Amniotic stem cell (primary cell): ENCODE measurements at places on chromosomes 2 and 18.

- DNase-seq = no peak
Measured at GRCh38 chr2:222538535-222538934, 114.2 kb downstream of the SGPP2 start.

DNA sequence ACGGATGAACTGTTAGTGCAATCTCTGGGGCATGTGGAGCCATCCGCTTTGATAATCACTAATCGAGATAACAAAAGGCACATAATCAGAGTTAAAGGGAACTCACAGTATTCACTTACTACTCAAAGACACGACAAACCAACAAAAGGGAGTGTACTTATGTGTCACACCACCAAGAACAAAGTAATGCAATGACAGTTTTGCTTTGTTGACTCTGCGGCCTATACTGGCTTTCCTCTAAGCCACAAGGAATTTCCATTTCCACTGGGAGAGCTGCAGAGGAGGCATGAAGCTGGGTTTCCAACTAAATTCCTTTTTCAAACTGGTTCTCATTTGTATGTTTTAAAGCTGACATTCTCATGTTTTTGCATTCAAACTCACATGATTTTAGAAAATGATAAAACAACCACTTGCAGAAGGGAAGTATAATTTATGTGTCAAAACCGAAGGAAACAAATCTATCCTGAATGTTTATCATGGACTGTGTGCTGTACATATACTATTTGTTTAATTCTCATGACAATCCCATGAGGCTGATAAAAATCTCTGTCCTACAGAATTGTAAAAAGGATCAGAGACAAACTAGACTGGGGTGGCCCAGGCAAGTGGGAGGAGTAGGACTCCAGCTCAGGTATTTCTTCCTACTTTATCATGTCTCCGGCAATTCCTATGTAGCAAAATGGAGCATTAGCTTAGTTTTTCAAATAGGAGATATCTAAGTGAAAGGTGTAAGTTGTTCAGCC, 149.6 kb upstream of the SMAD7 start:
- DNase-seq = no peak

GRCh38 chr2:120850551-120850950, 114.9 kb downstream of the GLI2 start:
- no peak for DNase-seq

GRCh38 chr2:42127425-42128424, 41.4 kb upstream of the EML4 start:
- no peak for DNase-seq

DNA sequence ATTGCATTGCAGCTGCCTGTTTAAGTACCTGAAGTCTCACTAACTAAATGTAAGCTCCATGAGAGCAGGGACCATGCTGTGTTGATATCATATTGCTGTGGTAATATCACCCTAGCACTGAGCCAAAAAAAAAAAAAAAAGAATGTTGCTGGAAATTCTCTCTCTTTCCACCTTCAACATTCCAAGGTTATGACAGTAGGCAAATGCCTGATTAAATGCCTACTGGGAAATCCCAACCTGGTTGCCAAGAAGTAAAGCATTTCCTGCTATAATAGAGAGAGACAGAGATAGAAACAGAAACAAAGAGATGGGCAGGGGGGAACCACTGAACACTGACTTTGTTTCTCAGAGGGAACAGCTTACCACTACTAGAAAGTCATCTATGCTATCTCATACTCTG, 1604.2 kb downstream of the LRP1B start:
- DNase-seq = no peak

DNA sequence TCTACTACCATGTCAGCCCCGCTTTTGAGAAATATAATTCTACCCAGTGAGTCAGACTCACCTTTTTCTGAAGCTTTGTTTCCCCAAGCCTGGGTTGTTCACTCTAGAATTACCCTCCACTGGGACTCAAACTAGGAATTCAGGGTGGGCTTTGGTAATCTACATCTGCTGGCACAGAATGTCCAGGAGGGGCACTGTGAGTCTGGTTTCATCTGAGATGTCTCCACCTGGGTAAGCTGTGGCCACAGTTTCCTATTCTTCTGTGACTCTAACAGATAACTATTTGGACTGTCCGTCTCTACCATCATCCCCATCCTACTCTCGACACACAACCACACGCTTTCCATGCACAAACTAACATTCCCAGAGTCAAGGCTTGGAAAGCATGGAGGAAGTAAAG, 457.2 kb downstream of the STK39 start:
- no peak for DNase-seq

DNA sequence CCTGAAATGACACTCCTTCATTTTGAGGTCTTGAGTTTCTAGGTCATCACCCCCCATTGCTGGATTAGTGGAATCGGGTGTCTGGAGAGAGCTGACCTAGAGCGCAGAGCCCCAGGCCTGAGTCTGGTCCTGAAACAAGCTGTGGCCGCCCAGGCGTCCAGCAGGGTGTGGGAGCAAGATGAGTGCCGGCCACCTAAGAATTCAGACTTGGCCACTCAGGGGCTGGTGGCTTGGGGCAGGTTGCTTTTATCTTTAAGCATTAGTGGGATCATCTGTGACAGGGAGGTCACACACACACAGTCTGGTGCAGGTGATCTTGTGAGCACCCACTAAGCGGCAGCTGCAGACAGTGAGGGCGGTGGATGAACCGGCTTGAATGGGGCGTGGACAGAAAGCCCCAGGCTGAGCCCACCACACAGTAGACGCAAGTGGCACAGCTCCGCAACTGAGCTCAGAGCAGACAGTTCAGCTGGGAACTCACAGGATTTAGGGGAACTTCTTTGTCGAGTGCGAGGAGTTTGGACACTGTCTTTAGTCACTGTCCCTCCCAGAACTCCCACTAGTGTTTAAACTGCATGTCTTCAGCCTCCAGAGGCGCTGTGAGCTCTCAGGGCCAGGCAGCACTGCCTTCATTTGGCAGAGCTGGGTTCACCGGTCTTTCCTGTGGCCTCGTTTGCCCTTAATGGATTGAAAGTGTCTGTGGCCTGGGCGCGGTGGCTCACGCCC, 21.5 kb downstream of the ITGB1BP1 start:
- no peak for DNase-seq

DNA sequence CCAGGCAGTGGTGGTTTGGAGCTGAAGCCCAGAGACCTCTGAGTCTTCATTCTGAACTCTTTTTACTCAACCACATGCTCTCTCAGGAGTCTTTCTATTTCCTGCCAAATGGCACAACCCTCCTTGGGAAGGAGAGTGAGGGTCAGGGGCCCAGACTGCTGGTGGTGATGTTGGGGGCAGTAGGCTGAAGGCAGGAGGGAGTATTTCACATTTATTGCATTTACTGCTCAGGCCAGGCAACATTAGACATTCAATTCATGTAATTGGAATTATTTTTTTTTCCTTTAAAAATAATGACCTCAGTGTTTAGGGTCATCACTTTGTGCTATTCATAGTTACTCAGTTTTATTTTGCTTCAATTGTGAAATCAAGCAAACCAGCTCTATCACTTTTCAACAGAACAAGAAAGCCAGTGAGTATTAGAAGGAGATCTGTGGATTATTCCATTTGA, 311.3 kb upstream of the NT5C1B start:
- no peak for DNase-seq

GRCh38 chr2:45554742-45555140, 56.3 kb downstream of the SRBD1 start:
- DNase-seq = no peak

DNA sequence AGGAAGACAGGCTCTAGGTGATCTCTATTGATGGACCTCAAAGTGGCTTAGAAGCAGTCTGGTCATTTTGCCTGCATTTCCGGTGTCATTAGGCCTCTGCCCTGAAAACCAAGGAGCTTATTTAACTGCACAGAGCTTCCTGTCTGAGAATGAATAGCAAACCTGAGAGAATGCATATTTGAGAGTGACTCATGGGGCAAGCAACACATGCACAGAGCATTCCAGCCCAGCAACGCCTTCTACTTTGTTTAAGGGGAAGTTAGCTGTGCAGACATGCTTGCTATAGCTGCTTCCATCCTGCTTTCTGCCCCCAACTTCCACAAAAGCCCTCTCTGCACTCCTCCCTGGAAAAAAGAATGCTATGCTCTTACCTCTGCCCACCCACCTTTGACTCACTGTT, 232.8 kb downstream of the GRB14 start:
- peak; percentile 53 for DNase-seq

DNA sequence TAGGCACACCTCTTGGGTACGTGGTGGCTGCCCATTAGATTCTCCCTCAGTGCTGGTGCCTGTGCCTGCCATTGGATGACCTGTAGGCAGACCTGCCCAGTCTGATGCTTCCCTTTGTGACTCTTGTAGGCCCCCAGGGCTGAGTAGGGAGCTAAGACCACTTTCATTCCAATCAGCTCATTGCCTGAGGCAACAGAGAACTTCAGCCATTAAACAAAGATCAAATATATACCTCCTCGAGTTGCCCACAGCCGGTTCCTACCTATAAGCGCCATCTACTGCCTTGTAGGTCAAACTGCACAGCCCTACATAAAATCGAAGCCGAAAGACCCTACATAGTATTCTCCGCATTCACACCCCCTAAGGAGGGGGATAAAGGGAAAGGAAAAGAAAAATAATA, 184.6 kb downstream of the ETAA1 start:
- no peak for DNase-seq

DNA sequence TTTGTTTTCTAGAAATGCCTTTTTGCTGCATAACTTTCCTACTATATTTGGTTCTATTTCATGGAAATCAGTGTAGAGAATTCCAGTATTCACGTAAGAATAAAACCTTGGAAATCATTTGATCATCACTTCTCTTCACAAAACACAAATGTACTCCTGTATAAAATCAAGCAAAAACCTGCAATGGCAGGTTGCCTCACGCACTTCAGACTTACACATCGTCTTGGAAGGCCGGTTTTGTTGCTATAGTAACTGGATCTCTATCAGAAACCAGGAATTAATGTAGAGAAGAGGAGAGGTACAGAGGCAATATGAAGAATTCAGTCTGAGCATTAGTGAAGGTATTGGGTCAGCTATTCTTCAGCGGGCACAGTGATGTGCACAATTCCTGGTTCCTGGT, 370.7 kb upstream of the CYRIA start:
- DNase-seq = no peak

- no peak for DNase-seq
Measured at GRCh38 chr2:23721454-23721826, 205.5 kb downstream of the ATAD2B start.

GRCh38 chr2:1047485-1047884, 96.8 kb downstream of the SNTG2 start:
- DNase-seq = no peak

GRCh38 chr2:6163932-6164331, 471.7 kb downstream of the SOX11 start:
- DNase-seq = no peak

- DNase-seq = no peak
Measured at GRCh38 chr18:69689121-69689759, 258.4 kb downstream of the CD226 start.

DNA sequence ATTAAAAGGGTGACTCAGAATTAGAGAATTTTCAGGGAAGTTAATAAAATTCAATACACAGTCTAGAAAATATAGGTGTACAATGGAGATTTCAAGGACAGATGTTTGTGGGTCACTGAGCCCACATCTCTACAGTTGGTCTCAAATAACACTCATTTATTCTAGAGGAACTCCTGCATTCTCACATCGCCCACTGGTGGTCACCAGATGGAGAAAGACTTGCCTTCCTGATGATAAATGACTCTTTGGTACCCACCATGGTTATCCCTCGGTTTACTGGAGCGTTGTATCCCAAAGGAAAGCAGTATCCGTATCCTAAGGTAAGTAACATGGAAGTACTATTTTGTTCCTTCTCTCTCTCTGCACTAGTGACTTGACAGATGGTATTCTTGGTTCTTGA, 1297.1 kb downstream of the DPP10 start:
- DNase-seq = no peak

GRCh38 chr2:42928161-42928691, 135.8 kb upstream of the HAAO start:
- no peak for DNase-seq

- peak; percentile 24 for DNase-seq
Measured at GRCh38 chr2:140863713-140864112, 1267.1 kb downstream of the LRP1B start.

DNA sequence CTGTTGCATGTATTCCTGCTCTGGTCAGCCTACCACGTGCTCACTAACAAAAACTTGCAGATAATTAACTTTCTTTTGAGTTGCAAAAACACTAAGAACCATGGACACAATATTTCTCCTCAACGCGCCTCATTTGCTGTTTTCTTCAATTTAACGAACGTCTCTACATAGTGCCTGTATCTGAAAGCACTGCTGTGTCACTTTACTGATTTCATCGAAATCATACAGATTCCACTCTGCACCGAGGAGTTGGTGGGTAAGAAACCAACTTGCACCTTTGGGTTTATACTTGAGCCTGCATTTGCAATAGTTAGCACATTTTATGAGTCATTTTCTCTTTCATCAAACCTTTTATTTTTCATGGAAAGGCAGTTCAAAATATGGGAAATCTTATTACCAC, 145.8 kb downstream of the DCDC2C start:
- DNase-seq = no peak

GRCh38 chr2:45786030-45786835, 134.8 kb downstream of the PRKCE start:
- DNase-seq = no peak

DNA sequence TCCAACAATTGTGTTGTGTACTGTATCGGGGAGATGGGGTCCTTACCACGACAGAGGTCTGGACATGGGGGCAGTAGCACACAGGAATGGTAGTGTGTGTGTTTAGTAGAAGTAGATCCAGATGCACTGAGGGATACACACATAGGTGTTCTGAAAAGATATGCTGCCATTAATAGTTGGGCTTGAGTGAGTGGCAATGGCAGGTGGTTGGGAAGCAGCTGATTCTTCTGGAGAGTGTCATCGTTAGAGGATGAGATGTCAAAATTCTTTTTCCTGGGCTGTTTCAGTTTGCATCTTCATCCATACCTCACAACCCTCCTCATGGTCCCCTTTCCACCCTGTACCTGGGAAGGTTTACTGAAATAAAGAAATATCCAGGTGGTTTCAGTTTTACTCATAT, 66.6 kb downstream of the UGGT1 start:
- DNase-seq = no peak

DNA sequence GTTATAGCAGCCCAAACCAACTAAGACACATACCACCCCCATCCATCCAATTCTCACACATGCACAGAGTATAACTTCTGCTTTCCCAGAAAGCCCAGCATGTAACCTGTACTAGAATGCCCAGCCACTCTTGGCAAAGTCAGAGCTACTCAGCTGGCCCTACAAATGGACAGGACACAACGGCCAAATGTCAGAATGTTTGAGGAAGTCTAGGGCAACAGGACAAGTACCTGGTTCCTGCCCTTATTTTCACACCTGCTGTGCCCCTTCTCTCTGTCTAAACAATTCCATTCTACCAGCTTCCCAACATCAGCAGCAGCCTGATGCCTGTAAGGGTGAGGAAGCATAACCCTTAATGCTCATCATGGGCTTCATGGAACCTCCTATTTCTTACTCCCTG, 15.1 kb upstream of the BZW1 start:
- DNase-seq = no peak

- no peak for DNase-seq
Measured at GRCh38 chr2:21098294-21098693, 25.5 kb upstream of the TDRD15 start.

- DNase-seq = no peak
Measured at GRCh38 chr2:231932711-231932970, 6.4 kb upstream of the NPPC start.
